ENCODE measurements at places on chromosomes 2 and 18.

DNA sequence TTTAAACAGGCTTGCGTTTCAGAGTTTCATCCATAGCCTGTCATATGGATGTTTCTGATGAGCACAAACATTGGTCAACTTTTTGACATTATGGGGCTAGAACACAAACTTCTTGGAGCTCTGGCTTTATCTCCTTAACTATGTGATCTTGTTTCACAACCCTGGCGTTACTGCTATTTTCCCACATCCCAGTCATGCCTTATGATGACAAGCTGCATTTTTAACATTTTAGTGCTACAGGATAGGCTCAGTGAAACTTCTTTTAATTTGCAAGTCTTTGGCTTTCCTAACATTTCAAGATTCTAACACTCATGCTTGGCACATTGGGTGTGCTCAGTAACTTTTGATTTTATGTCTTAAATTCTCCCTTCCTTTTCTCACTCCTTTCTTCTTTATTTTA is 21.0 kb upstream of the PDE1A start:
- DNase-seq: no peak

- DNase-seq: no peak
Measured at GRCh38 chr2:46832543-46832942, 83.1 kb downstream of the MCFD2 start.

DNA sequence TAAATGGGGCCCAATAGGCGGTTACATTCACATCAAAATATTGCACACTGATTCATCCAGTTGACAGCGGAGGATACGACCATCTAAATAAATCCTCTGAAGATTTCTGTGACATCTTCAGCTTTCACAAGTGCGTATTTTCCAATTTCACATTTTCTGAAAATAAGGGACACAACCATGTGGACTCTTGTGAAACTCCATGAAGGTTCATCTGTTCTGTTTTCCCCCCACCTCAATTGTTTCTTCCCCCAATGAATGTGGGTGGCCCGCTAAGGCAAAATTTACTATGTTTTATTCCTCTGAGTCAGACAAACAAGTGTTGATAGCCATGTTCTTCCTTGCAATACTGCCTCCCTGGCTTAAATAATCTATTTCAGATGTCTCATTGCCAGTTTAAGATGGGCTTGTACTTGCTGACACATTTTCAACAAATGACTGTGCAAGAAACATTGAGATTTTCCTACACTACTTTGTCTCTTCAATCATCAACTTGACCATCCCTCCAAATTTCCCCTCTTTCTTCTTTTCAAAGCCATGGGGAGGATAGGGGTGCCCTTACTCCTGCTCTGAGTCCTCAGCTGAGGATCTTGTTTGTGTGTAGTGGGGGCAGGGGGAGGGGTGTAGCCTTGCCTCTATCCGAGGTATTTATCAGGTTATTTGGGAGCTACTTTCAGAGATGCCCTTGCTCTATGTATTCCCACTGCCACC is 78.2 kb downstream of the BCL11A start:
- DNase-seq: no peak

GRCh38 chr2:33304032-33304864 is 172.2 kb upstream of the RASGRP3 start:
- DNase-seq: no peak

DNA sequence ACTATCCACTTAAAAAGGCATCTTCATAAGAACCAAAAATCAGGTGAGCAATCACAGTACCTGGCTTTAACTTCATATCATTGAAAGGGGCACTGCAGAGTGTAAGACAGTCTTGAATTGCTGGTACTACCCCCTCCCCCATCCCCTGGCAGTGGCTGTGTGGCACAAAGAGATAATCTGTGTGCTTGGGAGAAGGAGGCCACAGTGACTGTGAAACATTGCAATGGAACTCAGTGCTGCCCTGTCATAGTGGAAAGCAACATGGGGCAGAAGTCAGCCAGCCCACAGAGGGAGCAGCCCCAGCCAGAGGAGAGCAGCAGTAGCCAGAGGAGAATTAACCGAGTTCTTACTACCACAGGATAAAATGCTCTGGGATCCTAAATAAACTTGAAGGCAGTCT is 45.3 kb upstream of the UGP2 start:
- no peak for DNase-seq

GRCh38 chr2:128514555-128514955 is 195.9 kb upstream of the HS6ST1 start:
- DNase-seq: no peak

DNA sequence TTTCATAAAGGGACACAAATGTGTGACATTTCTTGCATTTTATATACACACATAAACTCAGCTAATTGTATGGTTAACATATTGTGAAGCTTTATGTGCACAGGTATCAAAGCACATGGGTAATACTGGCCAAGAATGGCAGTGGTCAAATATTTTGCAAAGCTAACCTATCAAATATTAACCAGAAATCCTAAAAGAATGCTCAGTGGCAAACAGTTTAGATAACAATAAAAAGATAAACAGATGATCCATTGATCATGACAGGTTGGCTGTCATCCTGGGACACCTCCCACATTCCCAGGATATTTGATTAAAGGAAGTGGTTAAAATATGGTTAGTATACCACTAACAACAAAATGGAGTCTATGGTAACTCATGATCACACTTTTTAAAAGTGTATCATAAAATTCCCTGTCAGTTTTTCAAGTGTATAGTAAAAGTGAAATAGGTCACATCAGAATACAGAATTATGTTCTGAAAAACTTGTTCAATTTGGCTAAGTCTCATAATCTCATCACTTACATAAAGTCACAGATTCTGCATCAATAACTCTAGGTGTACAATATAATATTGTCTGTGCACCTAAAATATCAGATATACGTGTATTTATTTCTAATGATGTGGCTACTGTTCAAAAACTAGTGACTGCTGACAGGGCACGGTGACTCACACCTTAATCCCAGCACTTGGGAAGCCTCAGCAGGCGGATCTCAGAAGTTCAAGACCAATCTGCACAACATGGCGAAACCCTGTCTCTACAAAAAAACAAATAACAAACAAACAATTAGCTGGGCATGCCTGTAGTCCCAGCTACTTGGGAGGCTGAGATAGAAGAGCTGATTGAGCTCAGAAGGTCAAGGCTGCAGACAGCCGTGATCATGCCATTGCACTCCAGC is 48.9 kb downstream of the CDH2 start:
- DNase-seq: no peak

GRCh38 chr2:45510701-45511420 is 100.2 kb downstream of the SRBD1 start:
- no peak for DNase-seq

DNA sequence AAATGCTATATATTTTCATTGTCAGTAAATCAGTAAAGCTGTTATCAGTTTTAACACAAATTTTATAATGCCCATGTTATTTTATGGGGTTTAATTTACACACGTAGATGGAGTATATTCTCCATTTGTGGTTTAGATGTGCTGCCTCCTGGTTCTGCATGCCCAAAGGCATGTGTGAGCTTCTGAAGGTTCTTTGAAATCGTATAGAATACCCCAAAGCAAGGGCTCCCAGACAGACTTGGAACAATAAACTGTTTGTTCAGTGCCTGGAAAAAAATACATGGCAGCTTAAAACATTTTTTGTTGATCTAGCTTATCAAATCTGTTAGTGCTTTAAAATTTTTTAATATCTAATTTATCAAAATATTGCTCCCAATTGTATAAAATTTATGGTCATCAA is 150.4 kb downstream of the GPD2 start:
- no peak for DNase-seq

- DNase-seq: no peak
Measured at GRCh38 chr18:26812462-26812861, 53.0 kb downstream of the AQP4 start.

DNA sequence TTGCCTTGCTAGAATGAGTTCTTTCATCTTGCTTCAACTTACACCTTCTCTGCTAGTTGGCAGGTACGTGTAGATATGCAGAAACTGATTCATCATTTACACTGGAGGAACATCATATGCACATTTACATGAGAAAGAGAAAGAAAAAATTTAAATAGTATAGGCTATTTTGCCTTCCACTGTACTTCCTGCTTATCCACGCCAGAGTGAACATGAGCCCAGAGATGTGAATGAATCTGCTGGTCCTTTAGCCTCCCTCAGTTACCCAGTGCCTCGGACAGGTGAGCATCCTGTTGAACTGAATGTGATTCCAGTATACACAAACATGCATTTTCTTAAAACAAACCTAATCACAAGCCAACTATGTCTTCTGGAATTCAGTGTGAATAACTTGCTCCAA is 83.6 kb downstream of the SESTD1 start:
- DNase-seq: no peak

DNA sequence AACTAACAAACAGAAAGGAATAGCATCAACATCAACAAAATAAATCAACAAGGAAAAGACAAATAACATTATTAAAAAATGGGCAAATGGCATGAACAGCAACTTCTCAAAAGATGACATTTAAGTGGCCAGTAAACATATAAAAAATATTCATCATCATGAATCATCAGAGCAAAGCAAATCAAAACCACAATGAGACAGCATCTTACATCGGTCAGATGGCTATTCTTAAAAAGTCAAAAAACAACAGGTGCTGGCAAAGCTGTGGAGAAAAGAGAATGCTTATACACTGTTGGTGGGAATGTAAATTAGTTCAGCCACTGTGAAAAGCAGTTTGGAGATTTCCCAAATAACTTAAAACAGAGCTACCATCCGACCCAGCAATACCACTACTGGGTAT is 327.1 kb downstream of the CMPK2 start:
- no peak for DNase-seq

- no peak for DNase-seq
Measured at GRCh38 chr2:122307763-122308162, 552.3 kb downstream of the TSN start.

- no peak for DNase-seq
Measured at GRCh38 chr2:144328938-144329337, 191.0 kb downstream of the ZEB2 start.

DNA sequence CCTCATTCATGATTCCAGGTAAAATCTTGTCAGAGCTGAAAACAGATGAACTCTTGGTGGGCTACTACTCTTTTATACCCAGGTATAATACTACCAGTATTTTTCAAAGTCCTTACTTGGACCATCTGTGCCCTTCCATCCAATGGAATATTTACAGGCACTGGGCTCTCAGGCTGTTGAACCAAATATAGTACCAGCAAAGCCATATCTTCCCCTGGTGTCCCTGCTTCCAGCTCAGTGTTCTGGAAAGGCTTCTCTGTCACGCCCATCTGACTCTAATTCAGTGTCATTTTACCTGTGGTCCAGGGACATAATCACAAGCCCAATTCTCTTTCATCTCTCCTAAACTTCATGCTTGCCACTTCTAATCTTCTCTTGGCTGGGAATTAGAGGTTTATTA is 119.2 kb upstream of the STK17B start:
- DNase-seq: no peak

- DNase-seq: no peak
Measured at GRCh38 chr2:207766697-207767460, 2.8 kb downstream of the FZD5 start.

DNA sequence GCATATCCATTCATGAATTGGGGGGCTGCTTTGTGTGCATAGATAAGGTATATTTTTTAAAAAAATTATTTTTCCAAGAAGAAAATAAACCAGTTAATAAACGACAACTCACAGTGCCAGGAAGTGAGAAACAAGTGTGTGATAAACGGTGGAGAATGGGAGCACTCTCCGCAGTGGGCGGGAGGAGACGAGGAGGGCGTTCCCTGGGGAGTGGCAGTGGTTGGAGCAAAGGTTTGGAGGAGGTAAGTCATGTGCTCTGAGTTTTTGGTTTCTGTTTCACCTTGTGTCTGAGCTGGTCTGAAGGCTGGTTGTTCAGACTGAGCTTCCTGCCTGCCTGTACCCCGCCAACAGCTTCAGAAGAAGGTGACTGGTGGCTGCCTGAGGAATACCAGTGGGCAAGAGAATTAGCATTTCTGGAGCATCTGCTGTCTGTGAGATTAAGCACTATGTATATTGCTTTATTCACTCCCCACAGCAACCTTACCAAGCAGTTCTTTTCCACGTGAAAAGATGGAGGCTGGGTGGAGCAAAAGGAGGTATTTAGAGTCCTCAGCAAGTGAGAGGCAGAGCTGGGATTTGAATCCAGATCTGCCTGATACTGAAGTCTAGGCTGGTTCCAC is 27.0 kb upstream of the CASP8 start:
- DNase-seq: no peak

DNA sequence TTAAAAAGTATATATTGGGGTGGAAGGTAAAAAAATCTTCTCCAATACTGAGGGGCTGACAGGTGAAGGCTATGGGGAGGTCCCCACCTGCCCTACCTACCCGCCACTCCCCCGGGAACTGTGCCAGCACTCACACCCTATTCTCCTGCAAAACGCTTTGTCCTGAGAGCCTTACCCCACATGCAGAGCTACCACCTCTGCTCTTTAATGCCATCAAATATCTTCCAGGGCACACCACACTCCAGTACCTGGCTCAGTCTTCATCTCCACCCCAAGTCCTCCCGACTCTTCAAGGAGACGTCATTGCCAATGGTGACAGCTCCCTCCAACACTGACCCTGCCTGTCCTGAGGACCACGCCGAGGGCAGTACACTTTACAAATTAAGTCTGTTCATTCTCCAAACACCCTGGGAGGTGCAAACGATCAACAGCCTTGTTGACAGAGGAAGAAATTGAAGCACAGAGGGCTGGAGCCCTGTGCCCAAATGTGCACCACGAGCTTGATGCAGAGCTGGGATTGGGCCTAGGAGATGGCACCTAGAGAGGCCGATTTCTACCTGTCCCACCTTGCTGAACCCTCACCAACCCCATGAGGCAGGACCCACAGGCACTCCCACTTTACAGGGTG is 6.0 kb upstream of the GPR55 start:
- no peak for DNase-seq

- DNase-seq: no peak
Measured at GRCh38 chr2:111017909-111018308, 102.8 kb upstream of the BCL2L11 start.

- no peak for DNase-seq
Measured at GRCh38 chr2:236972491-236973342, 113.0 kb upstream of the COPS8 start.

- no peak for DNase-seq
Measured at GRCh38 chr2:223121283-223121682, 69.3 kb downstream of the KCNE4 start.

GRCh38 chr2:196601430-196602306 is 37.8 kb upstream of the CCDC150 start:
- no peak for DNase-seq

DNA sequence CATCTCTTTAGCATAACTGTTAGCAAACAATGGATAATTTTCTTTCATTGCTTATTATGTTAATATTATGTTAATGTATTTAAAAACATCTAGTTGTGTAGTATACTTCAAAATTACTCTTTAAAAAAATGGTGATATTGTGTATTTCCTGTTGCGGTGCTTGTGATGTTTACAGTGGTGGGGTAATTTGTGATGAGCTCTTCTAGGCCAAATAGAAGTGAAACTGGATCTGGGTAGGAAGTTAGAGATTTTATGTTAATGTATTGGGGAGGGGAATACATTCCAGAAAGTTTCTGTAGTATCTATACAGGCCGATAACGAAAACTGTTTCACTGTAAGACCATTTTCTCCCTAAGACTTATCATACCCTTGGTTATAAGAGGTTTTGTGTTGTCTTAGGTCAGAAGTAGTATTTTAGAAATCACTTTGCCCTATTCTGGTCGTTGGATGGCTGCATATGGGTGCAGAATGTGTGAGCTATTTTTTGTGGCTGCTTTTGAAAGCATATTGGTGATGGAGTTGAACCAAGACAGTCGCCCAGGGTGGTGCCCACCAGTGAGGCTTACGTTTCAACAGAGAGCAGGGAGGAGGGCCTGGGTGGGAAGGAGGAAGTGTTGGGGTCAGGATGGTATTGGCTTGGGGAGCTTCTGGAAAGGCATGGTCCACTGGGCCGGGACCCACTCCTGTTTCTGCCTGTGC is 5.8 kb downstream of the TSHZ1 start:
- DNase-seq: no peak

Measured in neuronal stem cell (in vitro differentiated cells).